ENCODE measurements at places on chromosomes 16 and 17. TPM values are rescaled to one million over a fixed set of nuclear protein-coding genes. Genes with fewer than 3 reads are reported as not detected.

Gene SRCIN1
- 0.12 TPM for total RNA-seq

Gene KRT33B
- 2.7 TPM for total RNA-seq

Gene NT5M
- 2.2 TPM for total RNA-seq

Gene NPTX1
- total RNA-seq, result 4.9 TPM

Gene KRT33A
- total RNA-seq, result not detected

Gene ARHGDIG
- total RNA-seq, result 0.12 TPM

Data from uterine smooth muscle cell (primary cell).